HFFc6 (cell line): ENCODE measurements at places on chromosomes 2 and 18. TPM values are rescaled to one million over a fixed set of nuclear protein-coding genes. Genes with fewer than 3 reads are reported as not detected.

GRCh38 chr18:10661317-10661716 lies 135.5 kb downstream of the NAPG start:
- DNase-seq, result no peak

DNA sequence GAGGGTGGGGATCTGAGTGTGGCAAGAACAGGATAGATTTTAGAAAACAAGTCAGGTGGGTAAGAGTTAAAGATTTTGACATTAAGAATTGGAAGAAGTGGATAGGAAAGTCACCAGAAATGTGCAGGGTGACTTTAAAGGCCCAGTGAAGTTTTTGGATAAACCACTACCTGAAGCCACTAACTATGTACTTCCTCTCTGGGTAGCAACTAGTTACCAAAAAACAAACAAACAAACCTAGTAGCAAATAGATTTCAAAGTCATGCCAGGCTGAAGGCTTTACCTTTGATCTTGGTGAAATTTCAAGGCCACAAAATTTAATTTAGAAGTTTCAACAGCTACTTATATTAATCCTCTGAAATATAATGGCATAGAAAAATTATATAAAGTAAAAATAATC lies 42.5 kb downstream of the PSMA8 start:
- no peak for DNase-seq

DNA sequence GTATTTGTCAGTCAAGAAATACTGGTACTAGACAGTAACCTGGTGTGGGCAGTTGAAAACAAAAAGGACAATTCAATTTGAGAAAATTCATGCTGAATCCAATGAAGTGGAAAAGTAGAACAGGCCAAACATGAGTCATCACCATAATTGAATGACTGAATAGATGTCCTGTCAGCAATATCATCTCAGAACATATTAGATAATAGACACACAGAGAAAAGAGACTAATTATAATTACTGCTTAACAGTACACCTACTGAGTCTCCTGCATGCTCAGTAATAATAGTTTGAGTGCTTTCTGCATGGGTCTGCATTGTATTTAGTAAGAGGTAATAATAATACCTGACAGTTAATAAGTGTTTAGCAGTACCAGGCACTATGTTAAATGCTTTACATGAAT lies 138.6 kb upstream of the ZC3H15 start:
- no peak for DNase-seq

Gene MAP2
- 1.0 to 2.0 TPM (median 1.1 TPM) in 3 replicates for total RNA-seq
